Stimulated activated CD4-positive, alpha-beta T cell treated with anti-CD3 and anti-CD28 coated beads, Interleukin-15, amount 100 ng/mL, for 48 hours (primary cell): ENCODE measurements at places on chromosomes 6 and 20.

GRCh38 chr6:35181308-35181932 is 32.3 kb upstream of the SCUBE3 start:
- DNase-seq: no peak

DNA sequence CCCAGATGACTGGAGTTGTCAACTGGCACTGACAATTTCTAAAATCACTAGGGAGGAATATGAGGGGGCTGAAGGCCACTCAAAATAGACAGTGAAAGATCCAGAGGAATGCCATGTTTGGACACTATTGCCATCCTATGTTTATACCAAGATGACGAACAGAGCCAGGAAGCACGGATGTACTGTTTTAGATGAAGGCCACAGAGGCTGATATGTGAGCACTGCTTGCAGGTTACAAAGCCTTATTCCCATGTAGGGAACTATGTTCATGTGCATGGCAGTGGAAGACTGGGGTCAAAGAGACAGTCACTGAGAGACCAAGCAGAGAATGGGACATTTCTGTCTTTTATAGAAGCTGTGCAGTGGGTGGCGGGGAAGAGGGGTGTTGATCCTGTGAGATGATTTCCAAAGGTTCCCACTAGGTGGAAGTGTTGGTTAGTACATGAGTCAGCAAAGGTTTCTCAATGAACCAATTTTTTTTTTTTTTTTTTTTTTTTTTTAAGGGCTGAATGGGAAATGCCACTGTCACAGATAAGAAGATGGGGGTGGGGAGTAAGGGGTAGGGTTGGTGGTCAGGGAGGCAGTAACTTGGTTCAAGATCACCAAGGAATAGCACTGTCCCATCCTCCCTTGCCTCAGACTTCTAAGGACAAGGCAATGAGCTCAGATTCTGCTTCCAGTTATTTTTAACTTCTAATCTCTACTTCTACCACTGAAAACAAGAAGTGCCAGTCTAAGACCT is 46.7 kb upstream of the MOCS1 start:
- DNase-seq: no peak

DNA sequence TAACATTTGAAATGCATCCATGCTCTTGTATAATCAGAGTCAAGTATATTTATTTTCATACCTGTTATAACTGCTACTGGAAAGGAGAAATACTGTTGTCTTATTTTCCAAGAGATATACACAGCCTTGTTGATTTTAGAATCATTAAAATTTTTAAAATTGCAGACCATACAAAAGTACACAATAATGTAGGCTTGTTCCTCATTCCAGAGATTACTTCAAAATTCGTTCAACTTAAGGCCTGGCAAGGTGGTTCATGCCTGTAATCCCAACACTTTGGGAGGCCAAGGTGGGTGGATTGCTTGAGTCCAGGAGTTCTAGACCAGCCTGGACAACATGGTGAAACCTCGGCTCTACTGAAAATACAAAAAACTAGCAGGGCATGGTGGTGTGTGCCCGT is 6.1 kb downstream of the RNF114 start:
- no peak for DNase-seq

DNA sequence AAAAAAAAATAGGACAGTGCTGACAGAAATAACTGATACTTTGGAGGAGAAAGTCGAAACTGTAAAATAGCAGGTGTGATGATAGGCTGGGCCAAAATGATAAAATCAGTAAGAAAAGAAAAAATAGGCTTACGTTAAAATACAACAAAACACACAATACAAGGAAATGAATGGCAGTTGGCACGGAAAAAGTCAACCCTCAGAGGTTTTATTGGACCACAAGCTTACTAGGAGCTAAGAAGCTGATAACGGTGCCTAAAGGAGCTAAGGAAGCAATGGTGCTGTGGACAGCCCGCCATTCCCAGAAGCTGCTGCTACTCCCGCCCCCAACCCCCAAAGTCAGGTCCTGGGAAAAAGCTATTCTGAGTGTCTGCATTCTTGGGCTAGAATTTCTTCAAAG is 55.9 kb upstream of the RNF146 start:
- DNase-seq: no peak

- DNase-seq: no peak
These were observed 22.7 kb downstream of the ZDHHC14 start for GRCh38 chr6:157403686-157404051.

DNA sequence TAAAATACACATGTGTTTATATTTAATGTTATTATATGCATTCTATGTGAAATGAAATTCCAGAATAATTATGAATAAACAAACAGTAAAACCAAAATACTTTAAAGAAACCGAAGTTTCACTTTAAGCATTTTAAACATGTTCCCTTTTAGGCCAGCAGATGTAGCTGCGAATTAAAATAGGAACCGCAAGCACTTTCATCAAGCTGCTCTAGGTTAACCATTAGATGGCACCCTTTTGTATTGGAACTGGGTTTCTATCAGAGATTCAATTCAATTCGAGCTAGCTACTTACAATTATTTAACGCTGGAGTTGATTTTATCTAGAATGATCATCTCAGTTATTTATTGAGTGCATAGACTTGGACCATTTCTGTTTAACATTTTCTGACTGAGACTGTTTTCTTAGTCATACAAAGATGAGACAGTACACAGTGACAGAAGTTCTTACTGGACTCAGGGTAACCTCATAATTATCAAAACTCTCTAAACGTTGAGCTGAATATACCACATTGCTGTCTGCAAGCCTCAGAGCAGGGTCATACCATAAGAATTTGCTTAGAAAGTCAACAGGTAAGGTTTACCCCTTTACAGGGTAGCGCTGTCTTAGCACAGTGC is 8.5 kb downstream of the TMEM242 start:
- no peak for DNase-seq

DNA sequence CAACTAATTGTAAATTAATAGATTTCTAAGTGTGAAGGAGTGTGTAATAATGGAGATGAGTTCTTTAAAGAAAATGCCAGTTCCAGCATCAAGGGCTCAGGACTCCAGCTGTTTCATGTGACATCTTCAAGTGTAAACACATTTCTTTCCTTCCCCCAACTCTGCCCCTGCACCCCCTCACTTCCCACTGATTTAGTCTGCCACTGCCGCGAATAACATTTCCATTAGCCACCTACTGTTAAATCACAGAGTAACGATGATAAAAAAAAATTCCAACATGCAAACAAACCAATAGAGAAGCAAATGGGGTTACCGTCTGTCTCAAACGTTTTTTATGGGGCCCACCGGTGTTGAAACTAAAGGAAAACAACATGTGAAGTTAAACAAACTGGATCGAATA is 414.3 kb downstream of the SAMD5 start:
- DNase-seq: no peak

GRCh38 chr6:2231438-2231837 is 14.0 kb downstream of the GMDS start:
- no peak for DNase-seq

DNA sequence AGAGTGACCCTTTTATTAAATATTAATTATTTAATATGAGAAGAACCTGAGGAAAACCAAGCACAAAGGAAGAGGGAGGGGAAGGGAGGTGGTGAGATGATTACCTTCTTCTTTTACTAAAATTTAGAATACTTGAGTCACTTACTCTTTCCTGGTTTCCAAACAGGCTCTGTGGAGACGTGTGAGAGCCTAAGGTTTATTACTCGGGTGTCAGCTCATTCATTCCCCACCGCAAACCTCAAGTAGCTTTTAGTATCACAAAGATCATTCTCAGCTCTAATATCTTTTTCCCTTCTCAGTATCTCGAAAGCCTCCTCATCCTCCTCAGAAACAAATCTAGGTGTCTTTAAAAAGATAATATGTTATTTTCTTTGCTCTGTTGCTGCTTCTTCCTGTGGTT is 497.2 kb upstream of the JARID2 start:
- DNase-seq: no peak

DNA sequence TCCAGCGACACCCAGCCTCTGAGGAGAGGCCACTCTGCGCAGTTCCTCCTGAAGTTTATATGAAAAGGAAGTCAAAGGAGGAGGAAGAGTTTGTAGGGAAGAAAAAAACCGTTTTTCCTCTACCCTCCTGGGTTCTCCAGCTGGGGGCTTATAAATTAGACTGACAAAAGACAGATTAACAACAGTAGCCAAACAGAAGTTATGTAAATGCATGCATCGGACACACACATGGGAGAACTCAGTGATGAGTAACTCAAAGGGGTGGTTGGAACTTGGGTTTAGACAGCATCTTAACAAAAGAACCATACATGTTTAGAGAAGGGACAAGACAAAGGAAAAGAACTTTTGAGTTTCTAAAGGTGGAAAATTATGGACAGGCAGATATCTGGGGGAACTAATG is 71.2 kb downstream of the CD24 start:
- no peak for DNase-seq

- no peak for DNase-seq
These were observed 391.5 kb upstream of the MANEA start for GRCh38 chr6:95185874-95186273.

- DNase-seq: no peak
These were observed 29.6 kb upstream of the MICB start for GRCh38 chr6:31468311-31468710.

DNA sequence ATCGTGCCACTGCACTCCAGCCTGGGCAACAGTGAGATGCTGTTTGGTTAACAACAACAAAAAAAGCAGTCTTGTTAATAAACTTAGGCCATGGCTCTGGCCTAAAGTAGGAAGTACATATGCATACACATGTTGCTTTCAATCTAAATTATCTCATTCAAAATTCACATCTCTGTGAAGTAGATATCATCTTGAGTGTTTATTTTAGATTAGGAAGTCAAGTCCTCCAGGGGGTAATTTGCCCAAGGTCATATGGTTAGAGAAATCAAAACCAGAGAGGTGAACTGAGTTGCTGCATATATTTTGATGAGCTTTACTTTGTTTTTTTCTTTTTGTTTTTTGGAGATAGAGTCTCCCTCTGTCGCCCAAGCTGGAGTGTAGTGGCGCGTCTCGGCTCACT is 52.8 kb downstream of the B4GALT5 start:
- DNase-seq: no peak

- DNase-seq: no peak
These were observed 61.2 kb downstream of the RPP40 start for GRCh38 chr6:4942673-4943009.

DNA sequence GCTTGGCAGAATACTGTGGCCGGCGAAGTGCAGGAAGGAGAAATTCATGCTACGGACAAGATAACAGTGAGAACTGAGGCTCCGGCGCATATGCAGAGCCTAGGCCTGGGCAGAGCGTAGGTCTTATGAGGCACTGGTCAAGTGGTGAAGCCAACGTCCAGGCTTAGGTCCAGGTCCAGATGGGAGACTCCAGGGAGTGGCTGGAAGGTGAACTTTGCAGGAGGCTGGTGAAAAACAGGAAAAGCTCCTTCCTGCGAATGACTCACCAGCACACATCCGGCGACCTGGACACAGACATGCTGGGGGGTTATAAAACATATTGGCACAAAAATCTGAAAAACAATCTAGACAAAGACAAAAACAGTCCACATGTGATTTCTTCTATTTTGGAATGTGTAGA is 15.4 kb downstream of the C6orf141 start:
- no peak for DNase-seq

DNA sequence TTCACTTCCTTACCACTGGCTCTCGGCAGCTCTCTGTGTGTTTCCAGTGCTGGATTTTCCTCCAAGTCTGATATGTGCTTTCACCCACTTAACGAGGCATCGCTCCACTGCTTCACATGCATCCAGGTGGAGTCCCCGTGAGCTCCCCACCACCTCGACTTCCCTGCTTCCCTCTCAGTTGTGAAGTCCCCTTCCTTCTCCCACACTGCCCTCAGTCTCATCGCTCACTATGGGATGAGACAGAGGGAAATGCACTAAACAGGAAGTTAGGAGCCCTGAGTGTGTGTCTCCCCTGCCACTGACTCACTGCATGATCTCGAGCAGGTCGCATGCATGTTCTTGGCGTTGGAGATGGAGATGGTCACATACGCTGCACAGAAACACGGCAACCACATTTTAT is 84.0 kb downstream of the MTHFD1L start:
- no peak for DNase-seq

DNA sequence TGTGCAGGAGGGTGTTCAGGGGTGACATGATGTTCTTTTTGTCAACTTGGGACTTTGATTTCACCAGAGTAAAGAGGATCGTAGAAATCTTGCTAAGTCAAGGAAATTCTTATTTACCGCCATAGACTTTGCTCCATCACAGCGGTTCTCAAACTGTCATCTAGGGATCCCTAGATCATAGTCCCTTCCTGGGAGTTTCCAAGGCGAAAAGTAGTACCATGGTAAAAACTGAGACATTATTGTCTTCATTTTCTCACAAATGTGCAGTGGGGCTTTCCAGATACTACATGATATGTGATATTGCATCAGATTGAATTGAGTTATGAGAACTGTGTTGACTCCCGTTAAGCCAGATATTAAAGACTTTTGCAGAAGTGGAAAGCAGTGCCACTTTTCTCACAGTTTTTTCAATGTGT is 79.7 kb downstream of the JARID2 start:
- no peak for DNase-seq

DNA sequence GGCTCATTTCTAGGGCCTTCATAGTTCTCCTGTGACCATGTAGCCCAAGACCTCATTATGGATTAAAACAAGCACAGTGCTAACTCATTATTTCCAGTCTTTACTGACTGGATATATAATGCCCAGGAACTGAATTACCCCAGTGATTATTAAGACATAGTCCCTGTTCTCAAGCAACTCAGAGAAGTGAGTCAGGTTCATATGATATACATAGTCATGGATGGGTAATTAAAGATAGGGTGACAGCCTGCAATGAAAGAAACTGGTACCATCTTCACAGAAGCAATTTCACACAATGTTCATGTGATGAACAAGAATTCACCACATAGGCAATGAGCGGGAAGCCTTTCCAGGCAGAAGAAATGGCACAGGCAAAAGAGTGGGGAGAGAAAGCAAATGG is 3.5 kb downstream of the TRIM27 start:
- no peak for DNase-seq
